ENCODE measurements at places on chromosomes 2 and 18. TPM values are rescaled to one million over a fixed set of nuclear protein-coding genes. Genes with fewer than 3 reads are reported as not detected.

KCMF1 gene
- 74.2 TPM for total RNA-seq

LYPD1 gene
- 5.9 TPM for total RNA-seq

COBLL1 gene
- total RNA-seq: 10.9 TPM

SLC38A11 gene
- total RNA-seq: not detected

GBX2 gene
- not detected for total RNA-seq

C2orf80 gene
- not detected for total RNA-seq

SERPINE2 gene
- total RNA-seq: 658 TPM

NT5C1B gene
- total RNA-seq: not detected

DNA sequence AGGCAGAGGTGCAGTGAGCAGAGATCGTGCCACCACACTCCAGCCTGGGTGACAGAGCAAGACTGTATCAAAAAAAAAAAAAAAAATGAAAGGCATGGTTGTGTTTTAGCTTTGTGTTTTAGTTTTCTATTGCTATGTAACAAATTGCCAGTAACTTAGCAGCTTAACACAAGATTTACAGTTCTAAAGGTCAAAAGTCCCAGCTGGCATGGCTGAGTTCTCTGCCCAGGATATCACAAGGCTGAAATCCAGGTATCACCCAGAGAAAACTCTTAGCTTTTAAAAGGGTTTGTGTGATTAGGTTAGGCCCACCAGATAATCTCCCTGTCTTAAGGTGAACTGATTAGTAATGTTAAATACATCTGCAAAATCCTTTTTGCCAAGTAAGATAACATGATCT is 107.7 kb upstream of the YPEL5 start:
- DNase-seq: no peak

- no peak for DNase-seq
Measured at GRCh38 chr18:42437001-42437400, 482.0 kb downstream of the PIK3C3 start.

DNA sequence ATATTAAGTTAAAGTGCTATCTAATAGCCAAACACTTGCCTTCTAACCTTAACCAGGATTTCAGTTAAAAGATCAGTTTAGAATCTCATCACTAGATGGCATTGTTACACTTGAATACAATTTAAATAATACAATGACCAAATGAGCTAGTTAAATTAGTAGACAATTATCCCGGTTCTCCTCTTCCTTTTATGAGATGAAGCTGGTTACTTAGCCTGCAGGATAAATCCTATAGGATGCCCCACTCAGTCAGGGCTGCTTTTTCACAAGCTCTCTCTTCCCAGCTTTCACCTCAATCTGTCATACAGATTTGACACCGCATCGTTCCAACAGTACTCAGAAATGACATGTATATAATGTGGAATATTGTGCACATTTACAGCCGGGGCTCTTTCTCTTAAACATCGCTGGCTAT is 678.8 kb downstream of the KCNJ3 start:
- DNase-seq: no peak

DNA sequence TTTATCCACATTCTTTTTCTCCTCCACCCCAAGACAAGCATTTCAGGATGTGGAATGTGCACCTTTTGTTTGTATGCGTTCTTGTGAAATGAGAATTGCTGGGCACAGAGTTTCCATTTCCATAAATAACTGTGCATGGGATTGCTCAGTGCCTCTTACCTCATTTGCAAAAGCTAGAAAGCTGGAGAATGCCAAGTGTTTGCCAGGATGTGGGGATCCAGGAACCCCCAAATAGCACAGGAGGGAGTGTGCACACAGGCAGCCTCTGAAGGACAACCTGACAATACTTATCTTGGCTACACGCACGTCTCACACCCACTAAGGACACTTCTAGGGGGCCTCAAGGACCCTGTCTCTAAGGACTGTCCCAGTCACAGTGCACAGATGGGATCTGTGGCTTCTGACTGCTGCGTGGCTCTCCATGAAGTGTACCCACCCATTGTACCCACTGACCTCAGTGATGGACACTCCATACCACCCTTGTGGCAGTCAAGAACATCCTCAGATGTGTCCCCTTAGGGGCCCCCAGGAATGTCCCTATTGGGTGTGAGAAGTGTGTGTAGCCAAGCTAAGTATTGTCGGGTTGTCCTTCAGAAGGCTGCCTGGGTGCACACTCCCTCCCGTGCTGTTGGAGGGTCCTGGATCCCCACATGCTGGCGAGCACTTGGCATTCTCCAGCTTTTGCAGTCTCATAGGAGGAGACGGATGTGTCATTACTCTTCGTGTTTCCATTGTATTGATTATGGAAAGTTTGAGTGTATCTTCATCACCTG is 38.4 kb downstream of the CAPN13 start:
- DNase-seq: peak; percentile 53

DNA sequence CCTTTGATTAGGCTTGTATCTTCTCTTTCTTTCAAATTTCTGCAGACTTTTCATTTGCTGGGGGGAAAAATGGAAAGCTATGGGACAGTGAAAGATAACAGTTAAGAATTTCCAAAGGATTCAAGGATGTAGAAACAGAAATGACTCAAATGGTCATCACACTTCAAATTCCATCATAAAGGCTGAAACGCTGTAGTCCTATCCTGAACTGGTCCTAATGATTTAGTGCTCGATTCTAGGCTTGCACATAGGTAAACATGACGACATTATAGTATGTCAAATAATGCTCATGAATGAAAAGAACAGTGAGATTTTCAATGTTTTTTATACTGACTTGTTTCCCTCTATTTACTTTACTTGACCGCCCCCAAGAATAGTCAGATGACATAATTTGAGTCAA is 15.7 kb upstream of the MMADHC start:
- no peak for DNase-seq

DNA sequence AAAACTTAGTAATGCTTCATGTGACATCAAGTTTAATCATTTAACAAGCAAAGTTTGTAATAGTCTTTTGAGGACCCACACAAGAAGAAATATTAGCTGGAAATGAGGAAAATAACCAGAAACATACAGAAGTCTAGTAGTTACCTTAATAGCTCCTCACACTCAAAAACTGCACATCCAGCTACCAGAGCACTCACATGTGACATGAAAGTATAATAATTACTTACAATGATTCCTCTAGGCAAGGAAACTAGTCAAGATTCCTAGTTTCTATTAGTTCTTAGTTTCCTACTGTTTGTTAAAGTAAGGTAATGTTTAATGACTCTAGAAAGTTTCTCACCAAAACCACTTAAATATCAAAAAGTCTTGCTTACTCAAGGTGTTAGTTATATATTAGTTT is 335.8 kb downstream of the RAD51AP2 start:
- no peak for DNase-seq

- DNase-seq: no peak
Measured at GRCh38 chr2:6676776-6677175, 188.9 kb downstream of the CMPK2 start.

- DNase-seq: no peak
Measured at GRCh38 chr2:2671826-2672225, 340.8 kb upstream of the MYT1L start.

DNA sequence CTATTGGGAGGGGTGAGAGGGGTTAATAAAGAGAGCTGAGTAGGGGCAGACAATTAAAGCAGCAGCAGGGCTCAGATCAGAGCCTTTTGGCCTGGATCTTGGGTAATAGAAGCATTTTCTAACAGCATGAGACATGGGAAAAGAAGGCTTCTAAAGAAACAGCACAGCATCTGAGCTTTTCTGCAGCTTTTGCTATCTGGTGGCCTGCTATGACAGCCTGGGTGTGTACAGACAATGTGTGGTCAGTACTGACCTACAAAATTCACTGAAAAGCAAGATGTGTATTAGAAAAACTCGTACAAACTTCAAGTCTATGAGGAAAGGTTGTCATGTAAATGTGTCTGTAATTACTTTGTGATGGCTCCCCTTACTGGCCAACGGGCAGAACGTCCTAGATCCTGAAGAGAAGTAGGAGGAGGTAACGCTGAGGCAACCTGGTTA is 95.6 kb downstream of the GALNT3 start:
- no peak for DNase-seq

DNA sequence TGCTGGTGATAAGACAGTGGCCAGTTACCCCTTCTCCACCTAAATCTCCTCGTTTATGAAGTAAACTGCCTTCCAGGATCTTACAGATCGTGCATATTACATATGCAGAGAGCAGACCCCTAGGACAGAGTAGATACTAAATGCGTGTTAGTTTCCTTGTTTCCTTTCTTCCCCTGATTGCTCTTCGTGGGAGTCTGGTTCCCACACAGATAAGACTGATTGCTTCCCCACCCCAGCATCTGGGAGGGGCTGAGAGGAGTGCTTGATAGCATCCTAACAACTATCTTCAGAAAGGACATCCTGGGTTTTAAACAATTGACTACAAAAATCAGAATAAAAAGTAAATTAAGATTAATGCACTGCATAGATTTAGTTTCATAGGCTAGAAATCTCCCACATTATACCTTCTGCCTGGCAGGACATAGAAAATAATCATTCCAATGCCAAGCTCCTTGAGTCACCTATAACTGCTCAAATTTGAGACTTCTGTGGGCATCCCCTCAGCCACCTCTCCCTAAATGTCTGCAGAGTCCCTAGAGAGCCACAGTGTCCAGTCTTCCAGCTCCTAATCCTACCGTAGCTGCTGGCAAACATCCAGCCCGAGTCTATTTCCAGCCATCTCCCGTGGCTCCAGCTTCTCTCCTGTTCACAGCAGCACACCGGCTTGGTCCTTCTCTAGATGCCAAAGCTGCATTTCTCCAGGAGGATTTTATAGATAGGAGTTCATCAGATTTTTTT is 128.3 kb downstream of the LRRC30 start:
- no peak for DNase-seq

DNA sequence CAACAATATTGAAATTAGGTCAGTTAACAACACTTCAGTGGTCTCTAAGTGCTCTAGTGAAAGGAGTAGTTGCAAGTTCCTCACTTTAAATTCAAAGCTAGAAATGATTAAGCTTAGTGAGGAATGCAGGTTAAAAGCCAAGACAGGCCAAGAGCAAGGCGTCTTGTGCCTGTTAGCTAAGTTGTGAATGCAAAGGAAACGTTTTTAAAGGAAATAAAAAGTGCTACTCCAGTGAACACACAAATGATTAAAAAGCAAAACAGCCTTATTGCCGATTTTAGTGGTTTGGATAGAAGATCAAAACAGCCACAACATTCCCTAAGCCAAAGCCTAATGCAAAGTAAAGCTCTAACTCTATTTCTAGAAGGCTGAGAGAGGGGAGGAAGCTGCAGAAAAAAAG is 44.7 kb downstream of the ANTXR1 start:
- no peak for DNase-seq

- peak; percentile 82 for DNase-seq
Measured at GRCh38 chr2:56191617-56192016, 7.8 kb downstream of the CCDC85A start.

- DNase-seq: no peak
Measured at GRCh38 chr2:217299590-217299989, 439.7 kb upstream of the TNP1 start.

DNA sequence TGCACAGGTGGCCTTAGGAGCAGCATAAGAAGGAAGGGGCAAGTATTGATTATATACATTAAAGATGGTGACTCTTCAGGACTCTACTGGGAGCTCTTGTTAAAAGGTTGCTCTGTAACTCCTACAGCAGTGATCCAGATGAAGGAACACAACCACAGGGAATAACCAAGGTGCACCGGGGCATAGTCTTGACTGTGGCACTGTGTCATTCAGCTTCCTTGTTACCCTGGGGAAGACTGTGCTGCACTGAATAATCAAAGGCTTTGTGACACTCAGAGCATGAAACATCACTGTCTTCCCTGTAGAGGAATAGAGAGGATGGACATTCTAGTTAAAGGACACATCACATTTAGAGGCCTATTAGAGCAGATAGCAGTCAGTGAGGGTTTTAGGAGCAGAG is 105.3 kb downstream of the UBE2E3 start:
- DNase-seq: no peak

DNA sequence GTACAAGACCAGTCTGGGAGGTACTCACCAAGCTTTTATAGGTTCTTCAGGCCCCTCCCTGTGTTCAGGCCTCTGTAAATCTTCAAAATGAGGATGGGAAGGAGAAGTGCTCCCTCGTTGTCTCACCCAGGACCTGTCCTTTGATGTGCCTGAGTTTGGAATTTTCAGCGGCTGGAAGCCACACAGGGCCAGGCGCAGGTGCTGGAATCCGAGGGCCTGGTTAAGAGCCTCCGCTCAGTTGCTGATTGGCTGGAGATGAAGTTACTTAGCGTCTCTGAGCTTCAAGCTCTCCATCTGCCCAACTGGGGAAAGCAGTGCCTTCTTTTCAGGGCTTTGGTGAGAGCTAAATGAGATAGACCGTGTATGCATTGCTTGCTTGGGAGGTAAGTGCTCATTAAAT is 30.0 kb downstream of the HJURP start:
- peak; percentile 67 for DNase-seq

DNA sequence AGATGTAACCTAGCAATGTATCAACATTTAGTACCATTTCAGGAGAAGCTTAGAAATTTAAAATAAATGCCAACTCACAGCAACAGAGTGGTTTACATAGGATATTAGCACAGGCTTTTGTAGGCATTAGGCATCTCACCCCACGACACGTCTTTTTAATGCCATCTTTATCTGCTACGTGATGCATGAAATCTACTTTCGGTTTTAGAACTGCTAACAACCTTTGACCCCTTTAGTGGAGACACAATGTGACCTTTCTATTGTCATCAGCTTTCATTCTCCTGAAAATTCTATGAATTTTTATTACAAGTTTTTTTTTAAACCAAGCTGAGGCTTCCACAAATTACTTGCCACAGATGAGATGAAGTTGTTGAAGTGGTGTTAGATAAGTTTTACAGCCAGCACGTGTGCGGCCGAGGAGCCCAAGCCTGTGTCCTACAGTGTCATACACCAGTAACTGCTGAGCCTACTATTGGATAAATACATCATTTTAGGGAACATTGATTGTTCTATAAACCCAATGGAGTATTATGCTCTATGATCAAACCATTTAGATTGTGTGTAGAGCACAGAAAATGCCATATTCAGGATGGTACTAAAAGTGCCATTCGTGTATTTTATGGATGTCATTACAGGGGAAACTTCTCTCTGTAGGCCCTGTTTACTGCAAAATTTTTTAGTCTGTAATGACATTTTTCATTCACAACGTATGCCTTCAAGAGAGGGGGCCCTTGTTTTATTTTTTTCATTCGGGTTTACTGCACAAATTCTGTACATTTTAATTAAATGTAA is 151.6 kb downstream of the PTGR3 start:
- DNase-seq: no peak

- DNase-seq: no peak
Measured at GRCh38 chr2:21818212-21818795, 694.5 kb downstream of the TDRD15 start.

DNA sequence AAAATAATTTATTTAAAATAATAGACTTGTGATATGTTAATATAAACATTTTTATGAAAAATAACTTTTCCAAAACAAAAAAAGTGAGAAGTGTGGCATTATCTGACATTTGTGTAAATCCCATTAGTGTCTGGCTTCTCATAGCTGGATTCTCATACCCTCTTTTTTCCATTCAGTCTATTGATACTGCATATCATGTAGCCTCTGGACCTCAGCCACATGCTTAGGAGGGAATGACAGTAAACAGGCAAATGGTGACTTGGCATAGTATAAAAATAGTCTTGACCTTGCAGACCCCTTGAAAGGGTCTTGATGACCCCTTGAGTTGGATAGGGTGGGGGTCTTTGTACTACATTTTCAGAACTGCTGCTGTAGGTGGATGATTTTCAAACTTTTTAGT is 29.2 kb downstream of the GALNT1 start:
- no peak for DNase-seq
